ENCODE measurements at places on chromosomes 5 and 9. TPM values are rescaled to one million over a fixed set of nuclear protein-coding genes. Genes with fewer than 3 reads are reported as not detected.

INSL6 gene
- not detected for polyA plus RNA-seq

NTRK2 gene
- polyA plus RNA-seq, result 2.7 TPM

SHISAL2B gene
- 0.32 TPM for polyA plus RNA-seq

DNA sequence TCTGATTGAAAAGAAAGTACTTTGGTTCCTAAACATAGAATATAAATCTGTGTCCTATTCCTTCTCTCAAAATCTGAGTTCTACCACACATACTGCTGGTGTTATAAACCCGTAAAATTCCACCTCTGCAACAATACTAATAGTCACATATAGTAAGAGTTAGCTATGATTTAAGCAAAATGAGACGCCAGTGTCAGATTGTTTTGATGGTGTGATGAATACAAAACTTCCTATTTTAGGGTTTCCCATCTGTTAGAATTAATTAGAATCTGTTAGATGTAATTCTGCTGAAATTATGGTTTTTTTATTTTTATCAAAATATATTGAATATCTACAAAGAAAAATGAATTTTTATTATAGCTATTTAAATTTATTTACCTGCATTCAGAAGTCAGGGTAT is 26.7 kb downstream of the ARSK start:
- no peaks in the 10 kb centered on the region for H3K4me1 ChIP-seq
- H3K27me3 ChIP-seq, result no peaks in the 10 kb centered on the region
- no peak overlapping the region for H3K4me3 ChIP-seq
- no peak for DNase-seq
